ENCODE measurements at places on chromosomes 6 and 20. TPM values are rescaled to one million over a fixed set of nuclear protein-coding genes. Genes with fewer than 3 reads are reported as not detected.

The VWA7 gene
- total RNA-seq = 32.5 TPM

The GABRR2 gene
- total RNA-seq = 0.38 TPM

DNA sequence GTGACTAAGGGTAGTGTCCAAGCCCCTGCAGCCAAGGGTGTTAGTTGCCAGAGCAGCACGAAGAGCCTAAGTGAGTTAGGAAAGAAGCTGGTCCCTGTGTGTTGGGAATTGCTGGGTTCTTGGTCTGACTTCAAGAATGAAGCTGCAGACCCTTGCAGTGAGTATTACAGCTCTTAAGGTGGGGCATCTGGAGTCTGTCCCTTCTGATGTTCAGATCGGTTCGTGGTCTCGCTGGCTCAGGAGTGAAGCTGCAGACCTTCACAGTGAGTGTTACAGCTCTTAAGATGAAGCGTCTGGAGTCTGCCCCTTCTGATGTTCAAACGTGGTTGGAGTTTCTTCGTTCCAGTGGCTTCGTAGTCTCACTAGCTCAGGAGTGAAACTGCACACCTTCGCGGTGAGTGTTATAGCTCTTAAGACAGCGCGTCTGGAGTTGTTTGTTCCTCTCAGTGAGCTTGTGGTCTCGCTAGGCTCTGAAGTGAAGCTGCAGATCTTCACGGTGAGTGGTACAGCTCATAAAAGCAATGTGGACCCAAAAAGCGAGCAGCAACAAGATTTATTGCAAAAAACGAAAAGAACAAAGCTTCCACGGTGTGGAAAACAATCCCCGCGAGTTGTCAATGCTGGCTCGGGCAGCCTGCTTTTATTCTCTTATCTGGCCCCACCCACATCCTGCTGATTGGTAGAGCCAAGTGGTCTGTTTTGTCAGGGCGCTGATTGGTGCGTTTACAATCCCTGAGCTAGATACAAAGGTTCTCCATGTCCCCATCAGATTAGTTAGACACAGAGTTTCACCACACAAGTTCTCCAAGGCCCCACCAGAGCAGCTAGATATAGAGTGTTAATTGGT lies 31.8 kb downstream of the PXDC1 start:
- peaks cover 3% of the 10 kb centered on the region for H3K4me1 ChIP-seq
- H3K4me3 ChIP-seq = no peak overlapping the region
- H3K36me3 ChIP-seq = no peaks in the 10 kb centered on the region

- no peaks in the 10 kb centered on the region for H3K36me3 ChIP-seq
- no peak overlapping the region for H3K27ac ChIP-seq
- no peak overlapping the region for H3K4me3 ChIP-seq
These were observed 27.3 kb upstream of the HBS1L start for GRCh38 chr6:135081966-135082365.

- no peaks in the 10 kb centered on the region for H3K27me3 ChIP-seq
- H3K4me3 ChIP-seq = no peak overlapping the region
- no peak overlapping the region for H3K27ac ChIP-seq
- DNase-seq = no peak
These were observed 9.5 kb downstream of the SEMG2 start for GRCh38 chr20:45230631-45231030.

DNA sequence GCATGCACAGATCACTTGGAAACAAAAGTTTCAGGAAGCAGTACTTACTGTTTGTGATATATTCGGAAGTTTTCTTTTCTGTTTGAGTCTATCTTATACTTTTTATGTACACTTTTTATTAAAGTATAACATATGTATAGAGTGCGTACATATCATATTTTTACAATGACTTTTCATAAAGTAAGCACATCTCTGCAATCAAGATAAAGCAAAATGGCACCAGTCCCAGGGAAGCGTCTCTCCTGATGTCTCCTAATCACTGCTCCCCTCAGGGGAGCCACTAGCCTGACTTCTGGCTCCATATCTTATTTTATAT lies 26.3 kb downstream of the CDS2 start:
- no peak overlapping the region for H3K4me3 ChIP-seq
- no peak for DNase-seq

- no peaks in the 10 kb centered on the region for H3K4me1 ChIP-seq
- H3K27ac ChIP-seq = no peak overlapping the region
- no peak for DNase-seq
- no peak overlapping the region for H3K4me3 ChIP-seq
- H3K36me3 ChIP-seq = no peaks in the 10 kb centered on the region
These were observed 59.9 kb upstream of the MAP3K4 start for GRCh38 chr6:160931378-160932310.

The HMGCLL1 gene
- total RNA-seq = 0.94 TPM

The FOXQ1 gene
- 33.6 TPM for total RNA-seq

- no peak overlapping the region for H3K27ac ChIP-seq
These were observed 323.1 kb downstream of the HDGFL1 start for GRCh38 chr6:22892452-22892851.

The WFDC10B gene
- total RNA-seq = 0.60 TPM

- H3K4me3 ChIP-seq = no peak overlapping the region
- no peaks in the 10 kb centered on the region for H3K36me3 ChIP-seq
- no peaks in the 10 kb centered on the region for H3K4me1 ChIP-seq
- H3K27ac ChIP-seq = no peak overlapping the region
- DNase-seq = no peak
These were observed 359.4 kb downstream of the ADGRB3 start for GRCh38 chr6:68994521-68994920.

The JAG1 gene
- total RNA-seq = 132 TPM

- no peak overlapping the region for H3K27ac ChIP-seq
- peak; percentile 33 for DNase-seq
- no peak overlapping the region for H3K4me3 ChIP-seq
- no peaks in the 10 kb centered on the region for H3K27me3 ChIP-seq
- H3K4me1 ChIP-seq = no peaks in the 10 kb centered on the region
- H3K36me3 ChIP-seq = no peaks in the 10 kb centered on the region
These were observed 745.1 kb upstream of the MARCKS start for GRCh38 chr6:113112086-113112485.

DNA sequence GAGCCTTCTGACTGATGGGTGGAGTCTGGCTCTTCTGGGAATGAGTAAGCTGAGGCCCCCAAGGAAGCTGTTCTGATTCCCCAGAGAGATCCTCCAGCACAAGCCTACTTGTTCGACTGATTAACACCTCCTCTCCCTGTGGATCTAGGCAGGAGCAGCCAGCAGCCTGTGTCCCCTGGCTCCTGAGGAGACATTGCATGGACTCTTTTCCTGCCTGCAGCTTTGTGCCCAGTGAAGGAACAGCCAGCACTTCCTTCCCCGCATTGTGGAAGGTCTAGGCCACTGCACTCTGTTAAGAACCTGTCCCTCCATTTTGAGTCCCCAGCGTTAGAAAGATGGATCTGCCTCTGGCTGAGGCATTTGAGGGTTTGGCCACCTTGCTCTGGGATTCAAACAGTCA lies 29.1 kb downstream of the LRFN2 start:
- H3K27ac ChIP-seq = no peak overlapping the region
- H3K27me3 ChIP-seq = no peaks in the 10 kb centered on the region
- H3K4me1 ChIP-seq = no peaks in the 10 kb centered on the region
- H3K4me3 ChIP-seq = no peak overlapping the region

The PARD6B gene
- total RNA-seq = 72.0 TPM

The BPI gene
- 0.16 TPM for total RNA-seq

DNA sequence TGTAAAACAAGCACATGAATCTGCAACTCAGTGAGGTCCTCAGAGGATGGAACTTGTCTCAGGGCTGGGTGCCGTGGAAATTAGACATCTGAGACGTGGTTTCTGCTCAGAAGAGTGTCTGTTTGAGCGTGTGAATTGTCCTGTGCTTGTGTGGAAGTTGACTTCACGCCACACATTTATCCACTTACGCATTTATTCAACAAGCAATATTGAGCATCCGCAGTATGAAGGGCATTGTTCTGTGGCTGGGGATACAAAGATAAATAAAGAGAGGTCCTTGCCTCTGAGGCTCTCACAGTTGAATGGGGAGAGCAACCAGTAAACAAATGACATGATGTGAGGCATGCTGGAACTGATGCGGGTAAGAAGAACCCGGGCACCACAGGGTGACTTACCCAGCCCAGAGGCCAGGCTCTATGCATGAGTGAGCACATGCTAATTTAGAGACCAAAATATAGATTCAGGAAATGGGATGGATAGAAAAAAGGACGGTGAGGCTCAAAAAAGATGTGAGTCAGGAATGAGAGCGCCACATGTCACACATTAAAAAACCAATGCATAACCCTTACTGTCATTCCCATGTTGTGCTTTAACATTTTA lies 60.4 kb downstream of the SOBP start:
- H3K4me1 ChIP-seq = no peaks in the 10 kb centered on the region
- no peaks in the 10 kb centered on the region for H3K27me3 ChIP-seq
- no peak for DNase-seq
- H3K27ac ChIP-seq = no peak overlapping the region

The NOX3 gene
- total RNA-seq = not detected

The ADIG gene
- not detected for total RNA-seq

DNA sequence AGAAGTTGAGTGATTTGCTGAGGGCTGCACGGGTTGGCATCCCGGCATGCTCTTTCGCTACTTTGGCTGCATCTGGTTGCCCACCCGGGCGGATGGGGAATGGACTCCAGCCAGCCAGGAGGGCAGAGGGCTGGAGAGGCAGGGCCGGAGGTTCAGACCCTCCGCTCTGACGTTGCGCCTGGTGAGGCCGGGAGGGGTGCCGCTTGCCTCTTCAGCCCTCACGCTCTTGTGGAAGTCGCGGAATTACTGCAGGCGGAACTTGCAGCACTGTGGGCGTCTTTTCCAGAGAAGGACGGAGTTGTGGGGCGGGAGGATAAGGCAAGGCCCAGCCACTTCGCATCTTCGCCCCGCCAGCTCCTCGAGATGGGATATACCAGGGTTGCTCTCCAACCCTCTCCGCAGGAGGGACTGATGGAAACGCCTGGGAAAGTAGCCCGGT lies 656 bp downstream of the RTEL1 start:
- peak overlapping the region; percentile 94 for H3K4me3 ChIP-seq
- no peaks in the 10 kb centered on the region for H3K27me3 ChIP-seq
- DNase-seq = no peak

The ABCC10 gene
- 30.2 TPM for total RNA-seq

- H3K27ac ChIP-seq = no peak overlapping the region
- no peaks in the 10 kb centered on the region for H3K4me1 ChIP-seq
- H3K36me3 ChIP-seq = peaks cover 18% of the 10 kb centered on the region
- no peaks in the 10 kb centered on the region for H3K27me3 ChIP-seq
- no peak for DNase-seq
These were observed 13.9 kb upstream of the HELZ2 start for GRCh38 chr20:63587776-63588591.

DNA sequence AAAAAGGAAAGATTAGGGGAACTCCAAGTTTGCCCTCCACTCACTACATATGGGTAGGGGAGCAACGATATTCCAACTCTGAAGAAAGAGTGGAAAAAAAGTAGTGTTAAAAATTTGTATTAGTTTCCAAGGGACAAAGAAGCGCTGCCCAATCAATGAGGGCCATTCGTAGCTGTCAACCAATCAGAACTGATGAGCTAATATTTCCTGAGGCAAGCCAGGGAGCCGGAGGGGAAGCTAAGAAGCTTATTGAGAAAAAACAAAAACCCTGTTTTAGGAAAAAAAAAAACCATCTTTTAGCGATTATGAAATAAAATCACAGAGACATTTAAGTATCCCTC lies 59.5 kb downstream of the TRIM38 start:
- H3K4me3 ChIP-seq = peak overlapping the region; percentile 96
- peak overlapping the region; percentile 98 for H3K27ac ChIP-seq
- no peaks in the 10 kb centered on the region for H3K27me3 ChIP-seq

The EFCAB8 gene
- 0.13 TPM for total RNA-seq

GRCh38 chr6:131636880-131637792 lies at the start of gene ENPP3:
Gene ENPP3, plus strand, starts transcription at chr6:131637302. Its CDS starts 83 bp downstream, at chr6:131637385.
- H3K27ac ChIP-seq = no peak within 1 kb of the TSS
- H3K4me1 ChIP-seq = no peaks in the 10 kb centered on the region
- H3K4me3 ChIP-seq = peak within 1 kb of the TSS; percentile 48
- no peak for DNase-seq
- H3K27me3 ChIP-seq = no peaks in the 10 kb centered on the region

The WDR46 gene
- total RNA-seq = 40.3 TPM

The CCN6 gene
- total RNA-seq = 6.7 TPM

DNA sequence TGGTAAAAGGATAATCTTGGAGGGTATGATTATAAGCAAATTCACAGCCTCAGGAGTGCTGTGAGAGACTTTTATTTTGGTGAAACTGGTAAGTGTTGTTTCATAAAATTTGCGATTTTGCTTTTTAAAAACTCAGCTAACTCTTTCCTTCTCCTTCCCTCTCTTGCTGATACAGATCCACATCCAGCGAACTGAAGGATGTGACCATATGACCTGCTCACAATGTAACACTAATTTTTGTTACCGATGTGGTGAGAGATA lies 77.2 kb upstream of the TPD52L1 start:
- no peaks in the 10 kb centered on the region for H3K4me1 ChIP-seq
- H3K27ac ChIP-seq = no peak overlapping the region
- no peaks in the 10 kb centered on the region for H3K27me3 ChIP-seq
- no peak overlapping the region for H3K4me3 ChIP-seq
- no peak for DNase-seq
- H3K36me3 ChIP-seq = no peaks in the 10 kb centered on the region

The CALHM4 gene
- total RNA-seq = not detected

GRCh38 chr20:1383623-1384404 lies 9.0 kb downstream of the FKBP1A start:
- no peak overlapping the region for H3K4me3 ChIP-seq
- peaks cover 9% of the 10 kb centered on the region for H3K4me1 ChIP-seq
- no peak for DNase-seq
- H3K27ac ChIP-seq = no peak overlapping the region
- no peaks in the 10 kb centered on the region for H3K27me3 ChIP-seq

DNA sequence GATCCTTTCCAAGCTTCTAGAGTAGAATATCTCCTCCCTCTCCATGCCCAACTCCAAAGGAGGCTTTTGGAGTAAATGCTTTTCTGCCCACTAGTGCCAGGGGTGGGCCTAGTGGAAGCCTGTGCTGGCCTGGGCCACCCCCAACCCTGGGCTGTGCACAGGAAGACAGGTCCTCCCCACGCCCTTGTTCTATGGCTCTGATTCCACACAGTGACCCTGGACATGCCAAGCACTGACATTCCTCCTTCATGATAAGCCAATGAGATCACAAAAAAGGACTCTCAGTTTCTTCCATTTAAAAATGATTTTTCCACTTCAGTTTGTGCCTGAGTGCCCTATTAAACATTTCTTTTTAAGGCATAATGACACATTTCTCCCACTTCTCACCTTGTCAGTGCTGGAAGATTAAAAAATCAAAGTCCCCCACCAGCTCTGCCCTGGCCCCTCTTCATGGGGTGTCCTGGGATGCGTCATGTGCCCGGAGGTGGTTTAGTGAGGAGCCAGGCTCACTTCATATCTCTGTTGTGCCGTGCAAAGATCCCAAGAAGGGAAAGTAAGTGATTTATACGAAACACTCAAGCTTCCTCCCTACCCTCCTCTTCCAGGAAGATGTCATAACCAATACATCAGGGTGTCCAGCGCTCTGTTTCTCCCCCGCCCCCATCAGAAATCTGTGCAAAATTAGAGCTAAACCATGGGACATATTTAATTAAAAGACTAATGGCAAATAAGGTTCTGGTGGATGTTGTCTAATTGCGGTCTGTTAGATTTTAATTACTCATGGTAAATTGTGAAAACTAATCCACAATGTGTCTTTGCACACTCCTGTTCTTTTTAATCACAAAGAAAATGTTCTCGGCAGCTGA lies 255.0 kb downstream of the NRN1 start:
- no peaks in the 10 kb centered on the region for H3K4me1 ChIP-seq
- no peak overlapping the region for H3K4me3 ChIP-seq
- no peak for DNase-seq
- no peak overlapping the region for H3K27ac ChIP-seq
- no peaks in the 10 kb centered on the region for H3K36me3 ChIP-seq

The ZBP1 gene
- 3.7 TPM for total RNA-seq

GRCh38 chr6:160750276-160750689 lies 48.2 kb downstream of the PLG start:
- no peak for DNase-seq
- no peaks in the 10 kb centered on the region for H3K4me1 ChIP-seq
- H3K36me3 ChIP-seq = peaks cover 4% of the 10 kb centered on the region
- H3K27ac ChIP-seq = no peak overlapping the region

The HLA-DMB gene
- total RNA-seq = 78.0 TPM

Data from kidney (tissue), 22 donors.